ENCODE measurements at places on chromosomes 1 and 21.
A peak's percentile ranks its signal among the peaks of the same experiment; 100 is the strongest.

GRCh38 chr1:77386276-77386675, 104.5 kb downstream of the AK5 start:
- DNase-seq: no peak

DNA sequence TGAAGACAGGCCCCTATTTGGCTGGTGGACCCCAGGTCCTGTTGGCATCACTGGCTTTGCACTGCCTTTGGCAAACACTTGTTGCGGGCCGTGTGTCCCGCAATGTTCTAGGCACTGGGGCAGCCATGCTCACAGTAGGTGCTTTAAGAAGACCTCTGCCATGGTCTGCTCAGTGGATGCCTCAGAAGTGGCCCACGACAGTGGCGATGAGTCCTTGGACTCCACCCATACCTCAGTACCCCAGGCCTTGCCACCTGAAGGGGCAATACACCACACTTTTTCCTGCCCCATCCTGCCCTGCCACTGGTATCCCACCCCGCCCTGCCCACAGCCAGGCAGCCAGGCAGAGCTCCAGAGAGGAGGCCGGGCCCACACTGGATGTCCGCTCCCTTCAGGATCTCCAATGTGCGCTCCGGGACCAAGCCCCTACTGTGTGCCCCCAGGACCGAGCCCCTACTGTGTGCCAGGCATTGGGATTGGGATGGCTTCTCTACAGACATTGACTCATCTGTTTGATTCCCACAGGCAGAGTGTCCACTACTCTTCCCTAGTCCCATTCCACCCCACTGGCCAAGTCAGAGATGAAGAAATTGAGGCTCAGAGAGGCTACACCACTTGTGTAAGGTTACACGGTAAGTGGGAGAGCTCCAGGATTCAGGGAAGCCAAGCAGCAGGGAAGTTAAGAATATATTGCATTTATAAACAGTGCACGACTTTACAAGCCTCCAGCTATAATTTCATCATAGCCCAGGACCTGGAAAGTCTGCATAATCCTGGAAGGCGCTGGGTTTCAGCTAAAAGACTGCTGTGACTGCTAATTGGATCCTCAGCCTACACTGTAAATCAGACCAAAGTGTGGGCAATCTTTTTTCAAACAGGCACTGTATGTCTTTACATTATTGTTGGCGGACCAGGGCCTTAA, 101.6 kb downstream of the DMRTB1 start:
- no peak for DNase-seq

GRCh38 chr1:246306415-246307037, 200.6 kb downstream of the SMYD3 start:
- no peak for DNase-seq

DNA sequence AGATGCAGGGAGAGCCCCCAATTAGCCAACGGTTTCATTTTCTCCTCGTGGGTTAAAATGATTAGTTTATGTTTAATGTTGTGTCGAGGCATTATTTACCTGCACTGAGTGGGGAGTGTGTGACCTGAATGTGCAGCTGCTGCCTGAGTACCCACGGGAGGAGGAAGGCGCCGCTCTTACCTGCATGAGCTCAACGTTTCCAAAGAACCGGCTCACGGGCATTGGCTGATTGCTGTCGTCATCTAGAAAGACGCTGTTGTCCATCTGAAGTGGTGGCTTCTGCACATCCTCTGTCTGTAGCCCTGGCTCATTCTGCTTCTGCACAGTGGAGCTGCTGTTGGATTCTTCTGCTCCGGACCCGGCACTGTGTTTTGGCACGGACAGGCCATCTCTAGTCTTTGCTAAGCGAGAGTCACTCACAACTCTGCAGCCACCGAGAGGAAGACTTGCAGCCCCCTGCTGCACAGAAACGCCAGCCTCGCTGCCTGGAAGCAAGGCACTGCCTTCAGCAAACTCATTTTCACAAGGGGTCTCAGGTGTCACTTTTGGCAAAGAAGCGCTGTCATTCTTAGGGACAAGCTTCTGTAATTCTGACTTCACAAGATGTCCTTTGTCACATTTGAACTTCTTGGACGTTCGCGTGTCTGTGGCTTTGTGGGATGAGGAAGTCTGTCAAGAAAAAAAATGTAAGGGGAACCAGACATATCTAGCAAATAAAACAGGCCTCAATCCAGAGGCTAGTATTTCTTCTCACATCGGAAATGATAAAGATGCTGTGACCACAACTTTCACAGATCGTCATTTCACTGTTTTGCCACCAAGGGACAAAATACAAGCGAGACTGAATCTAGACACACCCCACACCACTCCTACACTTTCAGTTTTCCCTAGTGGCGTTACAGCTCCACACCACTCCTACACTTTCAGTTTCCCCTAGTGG, 9.4 kb downstream of the C1orf174 start:
- no peak for DNase-seq

- DNase-seq: peak; percentile 15
These were observed 373.4 kb downstream of the SEC16B start for GRCh38 chr1:177596485-177596884.

GRCh38 chr1:234927971-234928640, 200.5 kb downstream of the TOMM20 start:
- no peak for DNase-seq

All from DMS153 (cell line).